Fibroblast of lung (primary cell): ENCODE measurements at places on chromosomes 3 and 15. TPM values are rescaled to one million over a fixed set of nuclear protein-coding genes. Genes with fewer than 3 reads are reported as not detected.

DNA sequence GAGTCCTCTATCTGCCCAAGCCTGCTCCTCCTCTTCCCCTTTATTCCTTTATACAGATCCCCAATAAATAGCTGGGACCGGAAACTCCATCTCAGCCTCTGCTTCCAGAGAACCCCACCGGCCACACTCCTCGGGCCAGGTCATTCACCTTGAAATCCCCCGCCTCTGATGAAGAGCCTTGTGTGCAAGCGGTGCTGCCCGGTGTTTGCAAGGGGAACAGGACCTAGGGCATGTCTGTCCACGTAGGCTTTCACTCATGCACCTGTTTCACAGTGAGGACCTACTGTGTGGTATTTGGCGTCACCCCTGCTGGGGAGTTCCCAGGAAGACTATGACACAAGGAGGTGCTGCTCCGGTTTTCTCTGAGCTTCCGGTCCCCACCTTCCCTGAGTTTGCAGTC is 54.0 kb downstream of the WNT7A start:
- no peaks in the 10 kb centered on the region for H3K27me3 ChIP-seq
- no peak overlapping the region for H3K27ac ChIP-seq
- H3K4me1 ChIP-seq = no peaks in the 10 kb centered on the region
- no peak for DNase-seq
- H3K36me3 ChIP-seq = no peaks in the 10 kb centered on the region

DNA sequence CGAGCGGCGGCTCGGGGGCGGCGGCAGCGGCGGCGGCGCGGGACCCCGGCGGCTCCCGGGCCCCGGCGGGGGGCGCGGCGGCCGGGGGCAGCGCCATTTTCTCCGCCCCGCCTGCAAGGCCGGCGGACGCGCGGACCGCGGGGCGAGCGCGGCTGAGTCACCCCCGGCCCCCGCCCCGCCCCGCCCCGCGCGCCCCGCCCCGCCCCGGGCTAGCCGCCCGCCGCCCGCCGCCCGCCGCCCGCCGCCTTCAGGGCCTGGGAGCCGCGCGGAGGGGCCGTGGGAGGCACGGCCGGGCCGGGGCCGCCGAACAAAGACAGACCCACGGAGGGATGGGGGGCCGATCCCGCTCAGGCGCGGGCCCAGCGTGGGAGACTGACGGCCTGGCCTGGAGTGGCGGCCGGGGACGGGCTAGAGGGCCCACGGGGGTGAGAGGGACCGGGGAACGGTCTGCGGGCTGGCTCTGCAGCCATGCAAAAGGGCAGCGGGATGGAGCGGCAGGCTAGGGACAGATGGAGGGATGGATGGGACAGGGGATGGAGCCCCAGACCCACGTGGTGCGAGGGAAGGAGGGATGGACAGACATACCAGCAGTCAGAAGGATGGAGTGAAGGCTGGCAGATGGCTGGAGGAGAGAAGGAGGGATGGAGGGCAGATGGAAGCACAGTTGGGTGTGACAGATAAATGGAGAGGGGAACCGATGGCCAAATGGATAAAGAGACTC is at the start of gene EIF4E3:
TSS of gene EIF4E3 (minus strand) at position 132 of the 721 bp plus-strand sequence. CDS start at position 97, 35 bp downstream.
- H3K4me1 ChIP-seq = peaks cover 4% of the 10 kb centered on the region
- peaks cover 7% of the 10 kb centered on the region for H3K27me3 ChIP-seq
- peak; percentile 31 for DNase-seq
- no peak within 1 kb of the TSS for H3K27ac ChIP-seq
- peak within 1 kb of the TSS; percentile 64 for H3K4me3 ChIP-seq

The CPLX3 gene
- total RNA-seq = not detected in 2 replicates

GRCh38 chr3:57805674-57806073 is 49.6 kb downstream of the SLMAP start:
- H3K27ac ChIP-seq = no peak overlapping the region
- no peak overlapping the region for H3K4me3 ChIP-seq
- no peaks in the 10 kb centered on the region for H3K36me3 ChIP-seq
- H3K4me1 ChIP-seq = peaks cover 5% of the 10 kb centered on the region

DNA sequence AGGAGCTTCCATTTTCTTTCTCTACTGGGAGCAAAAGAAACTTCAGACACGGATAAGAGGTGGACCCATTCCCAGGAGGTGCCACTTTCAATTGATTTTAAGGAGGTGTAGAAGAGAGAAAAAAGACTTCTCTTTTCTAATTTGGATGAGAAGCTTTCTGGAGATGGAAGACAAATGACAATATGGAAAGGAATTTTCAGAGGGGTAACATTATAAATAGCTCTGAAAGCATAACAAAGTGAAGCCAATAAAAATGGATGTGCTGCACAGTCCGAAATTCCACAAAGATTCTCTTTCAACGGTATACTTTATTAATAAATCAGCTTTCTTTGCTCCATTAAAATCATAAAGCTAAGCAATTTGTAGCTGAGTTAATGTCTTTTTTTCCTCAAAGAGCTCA is 607.2 kb upstream of the MDFIC2 start:
- DNase-seq = peak; percentile 11
- no peak overlapping the region for H3K27ac ChIP-seq
- H3K36me3 ChIP-seq = no peaks in the 10 kb centered on the region
- H3K4me1 ChIP-seq = no peaks in the 10 kb centered on the region
- no peak overlapping the region for H3K4me3 ChIP-seq

DNA sequence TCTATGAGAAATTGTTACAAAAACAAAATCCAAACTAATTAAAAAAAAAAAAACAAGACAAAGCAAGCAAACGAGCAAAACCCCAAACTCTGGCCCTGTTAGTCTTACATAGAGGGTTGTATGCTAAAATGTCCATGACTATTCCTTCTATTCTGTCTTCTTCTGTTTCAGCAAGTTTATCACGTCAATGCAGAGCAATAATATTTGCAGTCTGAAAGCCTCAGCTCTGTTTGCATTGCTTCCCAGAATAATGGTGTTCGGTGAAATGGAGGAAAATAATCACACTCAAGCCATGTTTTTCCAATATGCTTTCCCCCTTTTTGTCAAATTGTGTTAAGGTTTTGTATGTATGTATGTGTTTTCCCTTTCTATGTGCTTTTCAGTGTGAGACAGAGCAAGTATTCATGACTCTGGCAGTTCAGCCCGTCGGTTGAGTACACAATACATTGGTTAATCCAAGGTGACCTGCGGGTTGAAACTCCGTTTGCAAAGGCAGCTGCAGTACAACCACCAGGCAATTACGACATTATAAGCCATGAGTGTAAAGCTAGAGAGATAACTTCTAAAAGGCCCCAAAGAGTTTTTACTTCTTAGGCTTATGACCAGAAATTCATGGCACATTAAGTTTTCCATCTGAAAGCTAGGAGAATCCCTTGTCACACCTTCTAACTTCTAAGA is 34.9 kb upstream of the MAGI1 start:
- no peak for DNase-seq
- H3K27ac ChIP-seq = no peak overlapping the region

GRCh38 chr3:143924522-143925285 is 46.9 kb upstream of the DIPK2A start:
- DNase-seq = no peak
- H3K4me3 ChIP-seq = no peak overlapping the region
- H3K4me1 ChIP-seq = no peaks in the 10 kb centered on the region
- no peaks in the 10 kb centered on the region for H3K27me3 ChIP-seq

The ZNF502 gene
- 5.4 and 6.1 TPM in 2 replicates for total RNA-seq

DNA sequence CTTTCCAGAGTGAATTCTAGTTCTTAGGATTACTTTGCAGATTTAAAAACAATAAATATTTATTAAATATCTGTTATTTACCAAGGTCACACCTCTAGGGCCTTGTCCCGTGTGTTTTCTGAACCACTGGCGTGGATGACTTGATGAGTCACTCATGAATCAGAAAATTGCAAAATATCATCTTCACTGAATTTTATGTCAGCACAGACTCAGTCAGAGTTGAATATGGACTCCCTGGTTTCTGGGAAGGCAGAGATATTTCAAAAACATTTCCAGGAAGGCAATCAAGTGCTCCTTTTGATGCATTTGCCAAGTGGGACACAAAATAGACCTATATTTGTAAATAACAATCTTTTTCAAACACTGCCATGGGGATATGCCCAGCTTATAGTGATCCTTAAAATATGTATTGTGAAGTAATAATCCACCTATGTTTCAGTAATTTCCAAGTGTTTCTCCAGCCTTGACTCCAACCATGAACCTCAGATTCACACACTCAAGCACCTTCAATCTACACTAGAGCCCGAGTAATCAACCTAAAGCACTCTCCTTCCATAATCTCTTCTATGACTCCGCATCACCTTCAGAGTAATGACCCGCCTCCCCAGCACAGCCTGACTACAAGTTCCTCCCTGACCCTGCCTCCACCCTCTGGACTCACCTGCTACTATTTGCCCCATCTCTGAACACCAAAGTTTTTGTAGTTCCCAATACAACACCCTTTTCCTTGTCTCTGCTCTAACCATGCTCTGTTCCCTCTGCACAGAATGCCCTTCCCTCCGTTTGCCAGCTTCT is 24.3 kb downstream of the DPH3 start:
- peak; percentile 50 for DNase-seq
- H3K27me3 ChIP-seq = no peaks in the 10 kb centered on the region
- H3K27ac ChIP-seq = no peak overlapping the region
- peaks cover 13% of the 10 kb centered on the region for H3K4me1 ChIP-seq
- H3K36me3 ChIP-seq = no peaks in the 10 kb centered on the region
- H3K4me3 ChIP-seq = no peak overlapping the region

GRCh38 chr3:3919316-3919715 is 120.1 kb downstream of the LRRN1 start:
- no peak overlapping the region for H3K27ac ChIP-seq
- no peaks in the 10 kb centered on the region for H3K4me1 ChIP-seq
- H3K27me3 ChIP-seq = no peaks in the 10 kb centered on the region
- DNase-seq = no peak

The CA12 gene
- 41.9 and 48.4 TPM in 2 replicates for total RNA-seq

DNA sequence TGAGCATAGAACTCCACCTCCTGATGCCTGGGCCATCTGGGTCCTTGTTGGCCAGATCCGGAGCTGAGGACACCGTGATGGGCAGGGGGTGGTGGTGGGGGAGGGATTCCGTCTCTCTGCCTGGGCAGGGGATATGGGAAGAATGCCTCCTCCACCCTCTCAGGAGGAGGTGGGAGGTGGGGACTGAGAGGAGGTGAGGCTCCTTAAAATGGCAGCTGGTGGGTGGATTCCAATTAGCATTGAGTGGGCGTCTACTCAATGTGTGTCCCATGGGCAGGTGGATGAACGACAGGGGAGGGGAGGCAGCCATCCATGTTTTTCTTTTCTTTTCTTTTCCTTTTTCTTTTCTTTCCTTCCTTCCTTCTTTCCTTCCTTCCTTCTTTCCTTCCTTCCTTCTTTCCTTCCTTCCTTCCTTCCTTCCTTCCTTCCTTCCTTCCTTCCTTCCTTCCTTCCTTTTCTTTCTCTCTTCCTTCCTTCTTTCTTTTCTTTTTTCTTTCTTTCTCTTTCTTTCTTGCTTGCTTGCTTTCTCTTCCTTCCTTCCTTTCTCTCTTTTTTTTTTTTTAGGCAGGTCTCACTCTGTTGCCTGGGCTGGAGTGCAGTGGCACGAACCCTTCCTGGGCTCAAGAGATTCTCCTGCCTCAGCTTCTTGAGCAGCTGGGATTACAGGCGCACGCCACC is 5.0 kb downstream of the SLC28A1 start:
- H3K4me3 ChIP-seq = no peak overlapping the region
- DNase-seq = no peak
- H3K4me1 ChIP-seq = no peaks in the 10 kb centered on the region
- no peaks in the 10 kb centered on the region for H3K36me3 ChIP-seq

GRCh38 chr3:66615643-66616301 is 115.0 kb upstream of the LRIG1 start:
- DNase-seq = peak; percentile 51
- H3K4me3 ChIP-seq = no peak overlapping the region
- no peaks in the 10 kb centered on the region for H3K27me3 ChIP-seq
- no peaks in the 10 kb centered on the region for H3K36me3 ChIP-seq
- no peak overlapping the region for H3K27ac ChIP-seq

DNA sequence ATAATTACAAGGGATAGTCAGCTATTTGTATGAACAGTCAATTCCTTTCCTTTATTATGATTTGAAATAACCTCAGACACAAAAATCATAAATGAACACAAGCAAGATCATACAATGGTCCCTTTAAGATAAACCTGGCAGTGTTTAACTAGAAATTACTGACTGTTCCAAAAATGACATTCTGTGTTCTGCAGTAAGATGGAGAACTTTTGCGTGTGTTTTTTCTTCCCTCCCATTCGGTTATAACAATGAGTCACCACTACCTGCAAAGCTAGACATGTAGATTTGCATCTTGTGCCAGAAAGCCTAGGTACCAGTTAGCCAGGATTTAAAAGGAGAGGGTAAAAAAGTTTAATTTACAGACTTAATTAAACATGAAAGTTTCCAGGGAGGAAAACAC is 248.2 kb upstream of the ADAMTS9 start:
- H3K36me3 ChIP-seq = no peaks in the 10 kb centered on the region
- no peak for DNase-seq
- H3K4me3 ChIP-seq = no peak overlapping the region
- no peaks in the 10 kb centered on the region for H3K27me3 ChIP-seq

DNA sequence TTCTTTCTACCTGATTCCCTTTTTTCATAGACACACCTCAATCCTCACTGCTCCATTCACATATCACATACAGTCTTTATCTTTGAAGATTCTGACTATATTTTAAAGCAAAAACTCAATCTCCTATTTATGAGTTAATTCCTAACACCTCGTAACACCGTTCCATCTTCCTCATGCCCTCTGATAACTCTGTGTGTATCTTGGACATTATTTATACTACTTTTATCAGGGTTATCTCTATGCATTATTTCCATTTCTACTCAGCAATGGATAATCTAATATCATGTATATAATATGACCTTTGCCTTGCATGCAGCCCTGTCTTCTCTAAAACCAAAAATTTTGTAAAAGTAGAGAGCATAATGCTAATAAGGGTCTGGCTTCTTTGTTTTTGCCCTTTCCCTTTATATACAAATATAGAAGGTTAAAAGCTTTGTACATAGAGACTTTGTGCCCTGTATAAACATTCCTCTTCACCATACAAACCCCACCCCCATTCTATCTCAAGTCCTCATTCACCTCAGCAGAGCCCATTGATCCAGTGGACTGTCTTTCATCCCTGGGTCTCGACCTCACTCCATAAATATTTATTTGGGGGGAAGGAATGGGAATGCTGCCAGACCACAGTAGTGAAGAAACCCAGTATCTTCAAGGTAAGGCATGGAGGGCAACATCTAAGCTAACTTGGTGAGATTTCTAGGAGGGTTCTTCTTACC is 21.8 kb downstream of the TRIM42 start:
- H3K4me3 ChIP-seq = no peak overlapping the region
- no peaks in the 10 kb centered on the region for H3K36me3 ChIP-seq
- H3K27ac ChIP-seq = no peak overlapping the region
- no peaks in the 10 kb centered on the region for H3K27me3 ChIP-seq
- no peaks in the 10 kb centered on the region for H3K4me1 ChIP-seq
- DNase-seq = no peak
